Activated T-cell treated with anti-CD3 and anti-CD28 coated beads for 4 hours (primary cell): ENCODE measurements at places on chromosomes 12 and 14.
A peak's percentile ranks its signal among the peaks of the same experiment; 100 is the strongest.

GRCh38 chr12:12930633-12931219, 21.2 kb downstream of the GPRC5D start:
- DNase-seq: no peak

GRCh38 chr14:77459072-77459723, 1.3 kb downstream of the AHSA1 start:
- peak; percentile 52 for DNase-seq

DNA sequence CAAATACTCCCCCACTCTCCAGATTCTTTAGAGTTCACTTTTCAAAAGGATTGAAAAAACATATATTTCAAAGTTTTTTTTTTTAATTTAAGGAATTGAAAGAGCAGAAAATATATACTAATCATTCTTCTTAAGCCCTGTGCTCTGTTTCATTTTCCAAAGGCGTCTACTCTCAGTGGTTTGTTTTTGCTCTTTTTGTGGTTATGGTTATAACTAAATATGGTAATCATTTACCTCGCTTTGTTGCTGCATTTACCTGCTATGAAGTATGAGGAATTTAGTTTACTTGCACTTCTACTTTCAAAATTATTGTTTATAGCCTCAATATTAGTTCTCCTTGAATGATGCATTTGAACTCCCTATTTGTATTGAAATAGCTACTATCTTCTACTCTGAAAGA, 55.9 kb upstream of the LRRK2 start:
- DNase-seq: no peak

DNA sequence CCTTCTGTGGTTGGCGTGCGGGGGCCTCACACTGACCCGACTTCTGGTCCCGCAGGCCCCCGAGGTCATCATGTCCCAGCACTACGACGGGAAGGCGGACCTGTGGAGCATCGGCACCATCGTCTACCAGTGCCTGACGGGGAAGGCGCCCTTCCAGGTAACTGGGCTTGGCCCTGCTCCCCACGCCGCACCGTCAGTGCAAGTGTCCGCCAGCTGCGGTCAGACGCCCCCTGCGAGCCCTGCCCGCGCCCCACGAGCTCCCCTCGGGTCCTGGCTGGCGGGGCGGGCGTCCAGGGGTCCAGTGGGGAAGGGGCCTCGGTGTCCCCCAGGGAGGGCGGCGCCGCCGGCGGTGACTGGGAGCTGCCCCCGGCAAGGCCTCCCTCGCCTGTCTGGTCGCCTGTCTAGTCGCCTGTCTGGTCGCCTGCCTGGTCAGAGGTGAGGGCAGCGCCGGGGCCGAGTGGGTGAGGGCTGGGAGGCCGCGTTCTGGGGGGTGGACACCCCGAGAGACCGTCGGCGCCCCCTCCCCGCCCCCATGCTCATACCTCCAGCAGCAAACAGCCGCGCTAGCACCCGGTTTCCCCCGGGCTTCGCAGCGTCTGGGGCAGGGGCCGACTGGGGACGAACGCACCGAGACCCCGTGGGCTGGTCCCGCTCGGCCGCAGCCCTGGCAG, 14.8 kb downstream of the ULK1 start:
- no peak for DNase-seq

GRCh38 chr14:22793976-22794375, 21.3 kb downstream of the SLC7A7 start:
- no peak for DNase-seq

DNA sequence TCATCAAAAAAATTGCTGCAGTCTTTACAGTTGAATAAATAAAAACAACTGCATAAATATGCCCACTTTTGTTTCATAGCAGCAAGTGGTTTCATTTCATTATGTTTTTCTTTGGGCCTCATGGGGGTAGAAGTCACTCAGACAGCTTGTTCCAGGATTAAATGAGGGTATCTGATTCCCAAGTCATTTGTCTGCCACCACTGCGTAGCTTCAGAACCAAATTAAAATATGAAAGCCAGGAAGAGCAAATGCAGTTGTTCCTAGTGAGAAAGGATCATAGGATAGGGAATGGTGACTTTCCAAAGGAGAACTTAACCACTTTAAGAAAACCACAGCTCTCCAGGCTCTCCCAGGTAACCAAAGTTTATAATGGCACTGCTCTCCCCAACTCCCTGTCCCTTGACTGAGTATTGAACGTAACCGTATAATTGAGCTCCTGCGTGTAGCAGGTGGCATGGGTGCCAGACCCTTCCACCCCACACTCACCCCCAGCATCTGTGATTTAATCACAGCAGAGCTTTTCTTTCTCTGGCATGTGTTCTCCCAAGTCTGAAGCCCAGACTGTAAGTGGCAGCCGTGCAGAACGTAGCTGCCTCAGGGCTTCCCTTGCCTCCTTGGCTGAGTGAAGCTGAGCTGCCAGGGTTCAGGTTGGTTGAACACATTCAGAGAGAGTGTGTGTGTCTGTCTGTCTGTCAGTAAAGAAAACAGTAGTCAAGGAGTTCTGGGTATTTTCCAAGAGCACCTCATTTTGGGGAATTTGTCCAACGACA, 11.3 kb upstream of the KCNH3 start:
- DNase-seq: no peak

GRCh38 chr12:26389343-26389742, 194.0 kb downstream of the SSPN start:
- DNase-seq: no peak

DNA sequence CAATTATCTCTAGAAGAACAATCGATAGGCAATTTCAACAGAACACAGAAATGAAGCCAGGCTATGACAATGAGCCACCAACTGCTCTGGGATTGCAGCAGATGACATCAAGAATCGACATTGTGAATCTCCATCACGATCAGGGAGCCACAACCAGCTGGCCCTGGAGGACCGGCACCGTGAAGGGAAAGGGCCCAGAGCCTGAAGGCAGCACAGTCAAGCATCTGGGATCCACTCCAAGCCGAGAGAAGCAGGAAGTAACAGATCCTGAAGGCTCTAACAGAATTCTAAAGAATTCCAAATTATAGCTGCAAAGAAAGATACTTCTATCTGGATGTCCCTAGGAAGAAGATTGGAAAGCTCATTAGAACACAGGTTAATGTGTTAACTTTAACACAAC, 61.0 kb downstream of the LRRC74A start:
- no peak for DNase-seq

GRCh38 chr12:112528521-112528920, 109.8 kb downstream of the PTPN11 start:
- no peak for DNase-seq

DNA sequence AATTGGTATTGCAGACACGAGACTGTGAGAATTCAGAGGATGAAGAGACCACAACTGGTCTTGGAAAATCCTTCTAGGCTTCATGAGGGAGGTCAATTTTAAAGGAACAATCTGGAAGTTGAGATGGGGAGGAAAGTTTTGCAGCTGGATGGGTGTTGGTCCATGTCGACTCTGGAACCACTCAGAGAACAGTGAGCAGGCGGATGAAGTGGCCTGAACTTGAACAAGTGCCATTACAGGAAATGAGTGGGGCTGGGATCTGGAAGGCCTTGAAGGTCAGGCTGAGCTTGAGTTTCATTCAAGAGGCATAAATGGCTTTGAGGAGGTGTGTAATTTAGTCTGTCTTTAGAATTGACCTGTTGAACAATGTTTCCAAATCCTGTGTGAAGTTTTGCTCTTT, 140.9 kb downstream of the GALC start:
- no peak for DNase-seq

DNA sequence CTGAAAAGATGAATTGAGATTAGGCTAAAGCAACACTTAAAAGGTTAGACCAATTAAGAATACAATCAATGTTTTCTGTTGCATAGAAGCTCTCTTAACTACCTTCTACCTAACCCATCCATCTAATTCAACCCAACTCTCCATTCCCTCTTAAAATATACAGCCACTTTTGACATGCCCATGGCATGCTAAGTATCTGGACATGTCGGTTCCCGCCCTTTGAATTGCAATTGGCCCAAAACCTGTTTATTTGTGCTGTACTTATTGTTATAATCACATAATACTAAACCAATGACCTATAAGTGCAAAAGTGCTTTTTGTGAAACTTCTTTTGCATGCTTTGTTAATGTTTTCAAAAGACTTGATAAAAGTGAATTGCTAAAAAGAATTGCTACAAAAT, 37.6 kb upstream of the APPL2 start:
- DNase-seq: no peak

DNA sequence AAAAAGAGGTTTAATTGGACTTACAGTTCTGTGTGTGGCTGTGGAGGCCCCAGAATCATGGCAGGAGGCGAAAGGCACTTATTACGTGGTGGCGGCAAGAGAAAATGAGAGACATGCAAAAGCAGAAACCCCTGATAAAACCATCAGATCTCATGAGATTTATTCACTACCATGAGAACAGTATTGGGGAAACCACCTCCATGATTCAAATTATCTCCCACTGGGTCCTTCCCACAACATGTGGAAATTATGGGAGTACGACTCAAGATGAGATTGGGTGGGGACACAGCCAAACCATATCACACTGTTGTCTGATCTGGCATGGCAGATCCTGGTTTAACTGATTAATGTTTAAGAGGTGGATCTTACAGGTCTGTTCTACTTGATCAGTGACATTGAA, 5.6 kb downstream of the DDX47 start:
- no peak for DNase-seq

DNA sequence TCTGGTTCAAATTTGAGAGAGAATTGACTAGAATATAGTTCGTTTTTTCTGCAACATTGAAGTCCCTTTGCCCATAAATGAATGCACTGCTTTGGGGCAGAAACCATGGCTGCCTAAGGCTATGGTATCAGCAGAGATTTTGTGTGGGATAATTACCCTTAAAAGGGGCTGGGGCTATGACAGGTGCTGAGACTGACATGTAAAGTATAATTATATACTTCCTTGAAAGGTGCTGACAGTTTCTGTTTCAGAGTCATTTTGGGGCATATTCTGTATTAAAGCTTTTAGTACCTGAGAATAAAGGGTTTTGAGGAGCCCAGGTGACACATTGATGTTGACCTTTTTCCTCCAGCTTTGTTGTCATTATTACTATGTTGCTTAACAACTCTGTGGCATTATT, 150.3 kb upstream of the PTPRQ start:
- DNase-seq: no peak

DNA sequence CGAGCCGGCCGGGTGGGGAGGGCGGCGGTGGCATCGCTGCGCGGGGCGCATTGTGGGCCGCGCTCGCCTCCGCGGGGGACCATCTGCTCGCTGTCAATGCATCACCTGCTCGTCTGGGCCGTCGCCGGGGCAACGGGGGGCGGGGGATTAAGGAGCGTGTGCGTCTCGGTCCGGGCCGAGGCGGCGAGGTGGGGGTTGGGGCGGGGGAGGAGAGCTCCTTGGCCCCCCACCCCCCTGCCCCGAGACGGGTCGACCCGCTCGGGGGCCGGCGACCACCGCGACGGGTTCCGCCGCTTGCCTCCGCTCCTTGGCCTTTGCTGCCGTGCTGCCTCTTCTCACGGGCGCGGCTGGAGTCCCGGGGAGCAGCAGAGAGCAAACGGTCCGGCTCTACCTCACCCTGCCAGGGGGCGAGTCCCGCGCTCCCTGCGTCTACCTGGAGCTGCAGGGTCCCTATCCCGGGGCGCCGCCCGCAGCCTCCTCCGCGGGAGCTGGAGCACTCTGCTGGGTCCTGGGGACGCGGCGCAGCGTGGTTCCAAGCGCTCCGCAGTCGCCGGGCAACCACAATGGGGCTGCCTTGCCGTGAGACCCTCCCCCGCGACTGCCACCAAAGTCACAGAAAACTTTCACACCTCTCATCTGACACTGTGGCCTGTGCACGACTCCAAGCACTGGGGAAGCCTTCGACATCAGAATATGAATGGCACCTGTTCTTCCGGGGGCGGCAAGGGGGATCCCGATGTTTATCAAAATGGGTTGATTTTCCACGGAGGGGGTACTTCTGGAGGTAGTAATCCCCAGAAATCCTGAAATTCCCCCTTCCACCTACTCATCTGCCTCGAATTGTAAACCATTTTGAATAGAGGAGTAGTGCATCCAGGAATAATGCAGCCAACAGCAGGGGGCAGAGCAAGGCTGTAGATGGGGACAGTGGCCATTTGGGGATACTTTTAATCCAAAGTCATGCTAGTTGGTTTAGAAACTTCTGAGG, at the start of gene C12orf42:
Gene C12orf42, minus strand, starts transcription at position 500 of the 988 bp plus-strand sequence. CDS start 17,542 bp downstream, outside the sequence.
- DNase-seq: peak; percentile 48

- DNase-seq: no peak
Measured at GRCh38 chr12:122571821-122572220, 44.8 kb downstream of the KNTC1 start.

- no peak for DNase-seq
Measured at GRCh38 chr14:64747327-64747726, 43.1 kb downstream of the PLEKHG3 start.

- no peak for DNase-seq
Measured at GRCh38 chr12:2574355-2574935, 220.3 kb upstream of the FKBP4 start.

DNA sequence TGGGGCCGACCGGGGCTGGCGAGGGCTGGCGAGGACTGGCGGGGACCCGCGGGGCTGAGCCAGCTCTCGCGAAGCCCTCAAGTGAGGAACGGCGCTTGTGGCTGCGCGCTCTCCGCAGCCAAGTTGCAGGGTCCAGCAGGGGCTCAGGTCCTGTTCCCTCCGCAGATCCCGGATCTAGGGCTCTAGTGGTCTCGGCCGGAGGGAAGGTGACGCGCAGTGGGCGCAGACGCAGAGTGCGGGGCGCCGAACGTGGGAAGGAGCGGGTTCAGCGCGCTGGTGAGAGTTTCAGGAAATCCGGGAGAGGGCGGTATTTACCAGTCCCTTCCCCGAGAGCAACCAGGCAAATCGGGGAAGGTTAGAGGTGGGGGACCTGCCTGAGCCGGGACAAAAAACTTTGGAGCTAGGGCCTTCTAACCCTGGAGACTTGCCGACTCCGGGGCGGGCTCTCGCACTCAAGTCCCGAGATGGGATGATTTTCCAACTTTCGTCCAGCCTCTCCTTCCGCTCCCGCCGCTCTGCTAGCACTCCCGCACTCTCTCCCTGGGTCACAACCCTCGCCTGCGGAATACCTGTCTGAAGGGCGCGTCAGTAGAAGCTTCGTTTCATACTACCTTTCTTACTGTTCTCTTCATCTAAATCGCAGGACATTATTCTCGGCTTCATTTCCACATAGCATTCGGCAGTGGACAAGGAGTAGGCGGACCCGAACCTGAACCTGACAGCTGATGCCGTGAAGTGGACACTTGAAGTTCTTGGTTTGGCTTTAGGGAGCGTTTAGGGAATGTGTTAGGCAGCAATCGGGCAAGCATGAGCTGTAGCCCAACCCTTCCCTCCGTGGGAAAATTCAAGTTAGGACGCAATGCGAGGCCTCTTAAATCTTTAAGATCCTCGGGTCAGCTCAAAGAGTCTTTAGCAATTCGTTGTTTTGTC, 13.6 kb upstream of the PAX9 start:
- DNase-seq: no peak

DNA sequence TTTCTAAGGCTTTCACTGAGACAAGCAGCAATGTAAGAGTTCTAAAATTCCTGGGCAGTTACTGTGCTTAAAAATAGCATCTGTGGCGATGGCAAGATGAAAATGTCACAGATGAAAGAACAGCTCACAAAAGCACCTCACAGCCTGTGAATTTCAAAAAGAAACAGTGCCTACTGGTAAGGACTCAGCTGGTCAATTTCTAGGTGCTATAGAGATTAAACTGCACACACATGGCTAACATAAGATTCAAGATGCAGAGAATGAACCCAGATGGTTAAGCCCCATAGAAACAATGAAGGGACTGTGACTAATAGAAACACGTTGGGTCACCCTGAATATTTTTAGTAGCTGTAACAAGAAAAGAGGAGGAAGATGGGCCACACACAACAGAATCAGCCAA, 12.0 kb upstream of the IL26 start:
- no peak for DNase-seq

- no peak for DNase-seq
Measured at GRCh38 chr12:12367482-12367998, 10.7 kb downstream of the BORCS5 start.

- DNase-seq: no peak
Measured at GRCh38 chr12:88945051-88945732, 364.9 kb upstream of the KITLG start.
